ENCODE measurements at places on chromosomes 5 and 9. TPM values are rescaled to one million over a fixed set of nuclear protein-coding genes. Genes with fewer than 3 reads are reported as not detected.

CTNND2 gene
- 66.9 TPM for total RNA-seq

MRPL22 gene
- total RNA-seq = 42.1 TPM

RAB3C gene
- 38.1 TPM for total RNA-seq

GHR gene
- total RNA-seq = 1.2 TPM

OLFML2A gene
- total RNA-seq = 2.5 TPM

PHF24 gene
- 25.6 TPM for total RNA-seq

PDZD2 gene
- total RNA-seq = 22.0 TPM

ACTBL2 gene
- not detected for total RNA-seq

PTGER4 gene
- total RNA-seq = 3.3 TPM

FAM163B gene
- total RNA-seq = 16.5 TPM

PCDHA11 gene
- 38.8 TPM for total RNA-seq

MOB3B gene
- 6.2 TPM for total RNA-seq

GNPDA1 gene
- total RNA-seq = 20.3 TPM

IL3 gene
- not detected for total RNA-seq

C5orf47 gene
- total RNA-seq = 0.16 TPM

NTNG2 gene
- total RNA-seq = 46.3 TPM

IL31RA gene
- total RNA-seq = 0.16 TPM

MELK gene
- total RNA-seq = 5.9 TPM

OR13C9 gene
- 0.62 TPM for total RNA-seq

LCN1 gene
- total RNA-seq = not detected

- no peak for DNase-seq
These were observed 55.6 kb downstream of the CCDC192 start for GRCh38 chr5:127758766-127759283.

DNA sequence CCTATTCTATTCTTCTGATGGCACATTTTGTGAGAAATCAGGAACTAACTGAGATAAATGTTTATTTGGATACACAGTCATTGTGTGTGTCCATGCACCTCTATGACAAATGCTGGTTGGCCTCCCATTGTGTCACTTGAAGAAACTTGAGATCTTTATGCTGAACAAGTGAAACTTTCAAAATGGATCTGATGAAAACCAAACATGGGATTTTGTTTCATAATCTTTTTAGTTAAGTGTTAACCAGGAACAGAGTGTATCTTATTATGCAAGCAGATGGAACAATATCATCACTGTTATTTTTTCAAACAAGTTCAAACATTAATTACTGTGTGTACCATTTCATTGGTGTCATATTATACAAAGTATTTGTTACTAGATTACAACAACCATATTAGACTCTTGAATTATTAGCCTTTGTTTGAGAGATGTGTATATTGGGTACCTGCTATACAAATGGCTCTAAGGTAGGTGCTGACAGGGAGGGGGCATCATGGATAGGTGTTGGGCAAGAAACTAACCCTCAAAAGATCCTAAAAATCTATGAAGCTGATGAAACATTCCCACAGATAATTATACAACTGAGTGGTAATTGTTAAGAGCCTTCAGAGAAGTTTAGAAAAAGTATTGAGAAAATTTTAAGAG is 159.8 kb downstream of the PALM2AKAP2 start:
- DNase-seq = no peak

DNA sequence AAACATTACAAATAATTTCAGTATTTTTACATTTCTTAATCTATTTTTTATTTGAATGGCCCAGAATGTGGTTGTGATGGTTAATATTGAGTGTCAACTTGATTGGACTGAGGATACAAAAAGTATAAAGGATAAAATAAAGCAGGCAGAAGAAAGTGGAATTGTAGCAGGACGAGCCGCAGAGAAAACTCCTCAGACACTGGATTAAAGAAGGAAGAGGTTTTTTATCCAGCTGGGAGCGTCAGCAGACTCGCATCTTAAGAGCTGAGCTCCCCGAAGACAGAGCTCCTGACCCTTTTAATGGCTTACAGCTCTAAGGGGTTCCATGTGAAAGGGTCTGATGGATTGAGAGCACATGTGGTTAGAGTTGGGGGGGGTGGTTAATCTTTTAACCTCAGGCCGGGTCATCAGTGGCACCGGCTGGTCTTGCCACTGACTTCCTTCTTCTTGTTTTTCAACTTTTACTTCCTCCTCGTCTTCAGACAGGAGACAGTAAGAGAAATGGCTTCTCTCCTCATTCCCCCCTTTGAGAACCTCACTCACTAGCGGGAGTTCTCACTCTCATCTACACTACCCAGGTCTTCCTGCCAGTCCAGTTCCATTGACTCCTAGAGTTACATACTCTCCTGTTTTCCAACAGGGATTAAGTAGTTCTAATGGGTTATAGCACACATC is 80.0 kb downstream of the TMEM161B start:
- DNase-seq = no peak

DNA sequence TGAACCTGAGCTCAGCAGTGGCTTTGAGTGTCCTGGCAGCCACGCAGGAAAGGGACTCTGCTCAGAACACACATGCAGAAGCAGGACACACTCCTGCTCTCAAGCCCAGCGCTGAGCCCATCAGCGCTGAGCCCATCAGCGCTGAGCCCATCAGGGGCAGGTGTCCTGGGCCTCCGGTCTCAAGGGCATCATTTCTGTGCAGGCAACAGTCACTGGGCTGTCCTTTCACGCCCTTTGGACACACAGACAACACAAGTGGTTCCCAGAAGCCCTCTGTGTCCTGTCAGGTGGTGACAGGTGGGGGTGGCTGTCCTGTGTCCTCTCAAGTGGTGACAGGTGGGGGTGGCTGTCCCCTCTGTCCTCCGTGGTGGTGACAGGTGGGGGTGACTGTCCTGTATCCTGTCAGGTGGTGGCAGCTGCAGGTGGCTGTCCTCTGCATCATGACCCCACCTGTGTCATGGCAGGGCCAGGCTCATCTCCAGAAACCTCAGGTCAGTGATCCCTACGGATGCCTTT is 39.0 kb upstream of the CLPTM1L start:
- DNase-seq = no peak

DNA sequence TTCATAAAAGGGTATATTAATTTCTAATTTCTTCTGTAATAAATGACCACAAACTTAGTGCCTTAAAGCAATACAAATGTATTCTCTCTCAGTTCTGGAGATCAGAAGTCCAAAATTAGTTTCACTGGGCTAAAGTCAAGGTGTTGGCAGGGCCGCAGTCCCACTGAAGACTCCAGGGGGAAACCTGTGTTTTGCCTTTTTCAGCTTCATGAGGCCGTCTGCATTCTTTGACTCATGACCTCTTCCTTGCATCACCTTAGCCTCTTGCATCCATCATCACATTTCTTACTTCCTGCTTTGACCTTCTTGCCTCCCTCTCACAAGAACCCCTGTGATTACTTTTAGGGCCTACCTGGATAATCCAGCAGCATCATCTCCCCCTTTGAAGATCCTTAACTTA is 42.0 kb upstream of the ALDH1B1 start:
- no peak for DNase-seq

- no peak for DNase-seq
These were observed 60.8 kb downstream of the PTPN3 start for GRCh38 chr9:109437286-109437685.

DNA sequence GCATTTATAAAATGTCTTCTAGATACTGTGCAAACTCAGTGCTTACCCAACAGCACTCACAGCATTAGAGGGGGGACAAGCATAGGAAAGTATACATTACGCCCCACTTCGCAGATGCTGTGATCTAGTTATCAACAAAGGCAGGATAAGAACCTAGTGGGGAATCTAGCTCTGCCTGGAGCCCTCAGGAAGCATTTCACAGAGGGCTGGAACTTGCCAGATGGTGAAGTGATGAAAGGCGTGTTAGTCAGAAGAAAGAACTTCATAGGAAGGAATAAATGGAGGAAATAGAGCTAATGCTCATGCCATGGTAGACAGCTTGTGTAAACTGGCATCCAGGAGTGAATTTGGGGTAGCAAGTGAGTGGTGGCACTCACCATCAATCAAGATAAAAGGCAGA is 25.8 kb downstream of the DIRAS2 start:
- DNase-seq = peak; percentile 22

- DNase-seq = no peak
These were observed 249.2 kb upstream of the CCNH start for GRCh38 chr5:87661784-87662566.

DNA sequence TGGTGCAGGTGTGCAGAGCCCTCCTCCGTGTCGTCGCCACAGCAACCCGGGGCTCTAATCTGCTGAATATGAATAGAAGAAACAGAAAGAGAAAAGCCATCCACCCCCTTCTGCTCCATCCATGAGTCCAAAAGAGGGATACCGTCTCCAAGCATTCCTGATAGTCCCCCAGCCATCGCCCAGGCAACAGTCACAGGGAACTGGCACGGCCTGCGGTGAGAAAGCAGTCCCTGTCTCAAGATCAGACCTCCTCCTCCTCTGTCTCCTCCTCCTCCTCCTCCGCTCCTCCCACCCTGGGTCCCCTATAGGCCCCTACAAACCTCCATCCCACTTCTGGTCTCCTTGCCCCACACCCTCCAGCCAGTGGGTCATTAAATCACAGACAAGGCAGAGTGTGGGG is 308.1 kb upstream of the MPDZ start:
- DNase-seq = peak; percentile 41

- DNase-seq = no peak
These were observed 60.8 kb upstream of the CER1 start for GRCh38 chr9:14783358-14783757.

- no peak for DNase-seq
These were observed 84.9 kb downstream of the ZNF608 start for GRCh38 chr5:124661317-124662141.

GRCh38 chr5:173535976-173536639 is 80.3 kb downstream of the BOD1 start:
- no peak for DNase-seq

- no peak for DNase-seq
These were observed 17.1 kb downstream of the IGIP start for GRCh38 chr5:140142856-140143255.

- no peak for DNase-seq
These were observed 31.7 kb downstream of the GLT6D1 start for GRCh38 chr9:135607401-135608293.

DNA sequence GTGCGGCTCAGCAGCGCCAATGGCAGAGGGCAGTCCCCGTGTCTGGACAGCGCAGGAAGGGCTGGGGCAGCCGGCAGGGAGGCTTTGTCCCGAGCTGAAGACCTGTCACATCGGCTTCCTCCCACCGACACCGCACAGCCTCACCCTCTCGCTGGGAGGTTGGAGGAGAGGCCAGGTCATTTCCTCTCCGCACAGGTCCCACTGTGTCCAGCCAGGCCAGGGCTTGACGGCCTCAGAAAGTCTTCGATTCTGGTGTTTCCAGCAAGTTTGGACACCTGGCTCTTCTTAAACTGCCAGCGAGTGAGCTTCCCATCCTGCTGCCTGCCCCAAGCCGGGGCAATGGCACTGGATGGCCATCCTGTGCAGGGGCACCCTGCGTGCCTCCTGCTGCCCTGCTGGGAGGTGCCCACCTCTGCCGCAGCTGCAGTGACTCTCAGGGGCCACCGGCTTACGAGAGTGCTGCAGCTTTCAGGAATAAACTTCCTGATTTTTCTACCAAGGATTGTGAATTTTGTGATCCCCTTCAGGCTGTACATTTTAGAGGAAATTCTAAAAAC is 33.9 kb downstream of the AHRR start:
- DNase-seq = no peak

- DNase-seq = no peak
These were observed 29.7 kb downstream of the PPP1R2B start for GRCh38 chr5:156879665-156880285.

DNA sequence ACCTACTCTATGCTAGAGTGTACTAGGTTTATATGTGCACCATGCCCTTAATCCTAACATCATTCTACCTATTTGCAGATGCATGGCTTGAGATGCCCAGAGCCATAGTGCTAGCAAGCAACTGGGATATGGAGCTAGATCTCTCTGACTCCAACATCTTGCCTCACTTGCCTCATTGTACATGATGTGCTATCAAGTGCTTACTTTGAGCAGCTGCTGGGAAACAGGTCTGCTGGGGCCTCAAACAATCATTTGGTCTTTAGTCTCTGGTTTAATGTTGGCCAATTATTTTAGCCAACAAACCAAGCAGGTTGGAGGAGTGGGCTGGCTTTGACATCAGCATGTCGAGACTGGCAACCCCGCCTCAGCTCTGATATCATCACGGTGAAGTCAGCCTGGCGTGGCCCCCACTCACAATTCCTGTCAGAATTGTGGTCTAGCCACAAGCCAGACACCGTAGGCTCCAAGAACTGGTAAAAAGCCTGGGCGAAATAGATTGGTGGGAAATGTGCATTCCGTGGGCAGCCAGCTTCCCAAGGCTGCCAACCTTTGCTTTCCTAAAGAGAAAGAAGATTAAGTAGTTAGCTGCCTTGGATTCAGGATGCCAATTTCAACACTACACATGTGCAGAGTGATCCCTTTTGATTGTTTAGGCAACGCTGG is 21.1 kb upstream of the GAS1 start:
- DNase-seq = no peak

DNA sequence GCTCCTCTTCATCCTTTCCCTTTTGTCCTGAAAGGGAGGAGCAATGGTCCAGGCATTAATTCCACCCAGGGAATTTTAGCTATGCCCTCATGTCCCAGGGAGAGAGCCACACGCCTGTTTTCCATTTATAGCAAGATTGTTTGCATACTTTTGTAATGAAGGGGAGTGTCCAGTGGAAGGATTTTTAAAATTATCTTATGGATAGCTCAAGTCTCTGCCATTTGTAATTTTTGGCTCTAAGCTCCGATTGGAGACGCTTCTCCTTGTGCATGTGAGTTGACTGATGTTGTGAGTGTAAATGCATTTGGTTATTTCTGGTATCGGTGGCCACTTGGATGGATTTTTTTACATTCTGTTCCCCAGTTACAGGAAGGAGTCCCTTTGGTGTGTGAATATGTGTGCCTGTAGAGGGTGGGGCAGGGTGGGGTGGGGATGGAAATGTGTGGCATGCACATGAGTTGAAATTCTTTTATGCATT is 7.2 kb upstream of the RPL26L1 start:
- DNase-seq = no peak

DNA sequence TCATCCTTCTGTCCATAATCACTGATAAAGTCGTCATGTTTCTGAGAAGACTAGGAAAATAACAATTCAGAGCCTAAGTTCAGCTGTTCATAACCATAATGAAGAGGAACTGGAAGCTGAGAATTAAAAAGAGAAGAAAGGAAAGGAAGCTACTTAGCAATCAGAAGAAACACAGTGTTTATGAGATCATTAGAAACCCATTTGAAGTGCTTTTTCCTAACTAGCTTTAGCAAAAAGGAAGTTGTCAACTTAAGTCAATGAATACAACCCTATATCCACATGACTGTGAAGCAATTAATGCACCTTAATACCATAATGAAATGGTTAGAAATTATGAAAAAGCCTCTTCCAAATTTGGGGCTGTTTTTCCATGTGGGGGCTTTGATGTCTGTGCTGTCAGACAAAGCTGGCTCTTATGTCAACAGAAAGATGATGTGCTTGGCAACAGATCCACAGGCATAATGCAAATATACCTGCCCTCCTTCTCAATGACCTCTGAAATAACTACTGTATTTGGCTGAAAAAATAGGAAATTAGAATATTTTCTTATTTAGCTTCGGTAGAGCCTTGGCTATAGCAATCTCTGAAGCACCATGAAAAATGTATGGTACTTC is 463.5 kb downstream of the RASEF start:
- no peak for DNase-seq

- no peak for DNase-seq
These were observed 104.9 kb upstream of the RUSC2 start for GRCh38 chr9:35385042-35385441.

- peak; percentile 3 for DNase-seq
These were observed 811 bp upstream of the ARRDC3 start for GRCh38 chr5:91383956-91384300.

- DNase-seq = no peak
These were observed 147.3 kb upstream of the COL5A1 start for GRCh38 chr9:134494273-134494815.

Data from occipital lobe (tissue), 3 donors.